NCI-H187 treated with DMSO at 0.1 percent for 48 hours (cell line): ENCODE measurements at places on chromosomes 7 and 10.

DNA sequence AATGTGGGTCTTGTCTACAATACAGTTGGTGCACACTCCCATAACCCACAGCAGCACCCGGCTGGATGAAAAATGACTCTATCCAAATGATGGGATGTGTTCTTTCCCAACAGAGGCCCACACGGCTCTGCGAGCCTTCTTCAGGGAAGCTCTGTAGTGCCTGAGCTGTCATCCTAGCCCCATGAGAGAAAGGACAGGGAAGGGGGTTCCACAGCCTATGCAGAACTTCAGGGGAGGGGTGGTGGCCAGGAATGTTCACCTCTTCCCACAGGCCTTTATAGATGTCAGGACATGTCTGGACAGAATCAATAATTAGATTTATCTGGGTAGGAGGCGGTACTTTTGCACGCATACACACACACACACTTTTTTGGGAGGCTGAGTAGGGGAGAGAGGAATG lies 109.0 kb downstream of the JCAD start:
- DNase-seq, result no peak

DNA sequence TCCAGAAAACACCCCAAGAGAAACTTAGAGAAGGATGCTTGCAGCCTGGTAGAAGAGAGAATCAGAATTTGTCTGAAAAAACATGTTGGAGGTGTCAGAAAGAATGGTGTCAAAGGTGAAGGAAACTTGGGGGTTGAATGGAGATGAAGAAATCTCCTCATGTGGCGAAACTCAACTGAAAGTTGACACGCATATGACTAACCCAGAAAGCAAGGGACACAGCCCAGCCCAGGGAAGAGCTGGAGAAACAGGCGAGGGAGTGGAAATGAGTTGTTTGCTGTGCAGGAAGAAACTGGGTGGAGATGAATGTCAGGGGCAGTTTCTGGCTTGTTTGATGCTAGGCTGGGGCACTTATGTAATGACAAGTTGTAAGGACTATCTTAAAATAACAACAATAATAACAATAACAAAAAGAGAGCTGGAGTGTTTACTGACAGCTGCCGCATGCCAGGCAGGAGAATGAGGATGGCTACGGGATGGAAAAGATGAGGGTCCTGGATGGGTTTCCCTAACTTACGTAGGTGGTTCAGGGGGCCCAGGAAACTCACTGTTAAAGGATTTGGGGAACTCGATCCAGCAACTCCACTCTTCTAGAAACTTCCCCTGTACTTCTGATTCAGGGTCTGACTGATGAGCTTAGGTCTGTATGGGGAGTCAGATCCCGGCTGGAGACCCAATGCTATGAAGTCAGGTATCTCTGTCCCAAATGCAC lies 57.4 kb downstream of the MAP3K8 start:
- no peak for DNase-seq

DNA sequence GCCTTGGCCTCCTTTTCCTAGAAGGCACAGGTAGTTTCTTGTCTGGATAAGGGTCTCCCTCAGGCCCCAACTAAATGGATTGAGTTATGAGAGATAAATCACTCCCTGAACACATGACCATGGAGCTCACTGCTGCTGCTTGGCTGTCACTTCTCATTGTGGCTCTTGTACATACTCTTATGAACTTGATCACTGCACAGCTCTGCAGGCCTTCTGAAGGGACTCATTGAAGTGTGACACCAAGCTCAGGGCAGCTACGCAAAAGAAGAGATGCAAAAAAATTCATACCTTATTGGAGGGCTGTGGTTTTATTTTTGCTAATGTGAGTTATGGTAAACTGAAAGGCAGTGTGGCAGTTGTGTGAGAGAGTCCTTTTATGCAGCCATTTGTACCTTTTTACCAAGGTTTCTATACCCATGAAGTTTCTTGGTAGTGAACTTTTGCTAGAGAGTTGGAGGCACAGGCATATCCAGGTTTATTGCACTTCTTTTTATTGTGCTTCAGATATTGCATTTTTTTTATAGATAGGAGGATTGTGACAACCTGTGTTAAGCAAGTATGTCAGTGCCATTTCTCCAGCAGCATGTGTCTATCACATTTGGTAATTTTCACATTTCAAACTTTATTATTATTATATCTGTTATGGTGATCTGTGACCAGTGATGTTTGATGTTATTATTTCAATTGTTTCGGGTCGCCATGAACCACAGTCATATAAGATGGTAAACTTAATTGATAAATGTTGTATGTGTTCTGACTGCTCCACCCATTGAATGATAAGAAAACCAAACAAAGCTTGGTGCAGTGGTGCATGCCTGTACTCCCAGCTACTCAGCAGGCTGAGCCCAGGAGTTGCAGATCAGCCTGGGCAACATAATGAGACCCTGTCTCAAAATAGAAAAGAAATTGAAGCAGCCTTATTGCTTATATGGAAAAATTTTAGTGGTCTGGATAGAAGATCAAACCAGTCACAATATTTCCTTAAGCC lies 100.6 kb downstream of the LRRC4 start:
- no peak for DNase-seq

GRCh38 chr10:133276435-133277201 lies at the start of gene ADAM8:
ADAM8 (minus strand) TSS chr10:133276868; CDS start chr10:133276817, 51 bp downstream.
- no peak for DNase-seq

DNA sequence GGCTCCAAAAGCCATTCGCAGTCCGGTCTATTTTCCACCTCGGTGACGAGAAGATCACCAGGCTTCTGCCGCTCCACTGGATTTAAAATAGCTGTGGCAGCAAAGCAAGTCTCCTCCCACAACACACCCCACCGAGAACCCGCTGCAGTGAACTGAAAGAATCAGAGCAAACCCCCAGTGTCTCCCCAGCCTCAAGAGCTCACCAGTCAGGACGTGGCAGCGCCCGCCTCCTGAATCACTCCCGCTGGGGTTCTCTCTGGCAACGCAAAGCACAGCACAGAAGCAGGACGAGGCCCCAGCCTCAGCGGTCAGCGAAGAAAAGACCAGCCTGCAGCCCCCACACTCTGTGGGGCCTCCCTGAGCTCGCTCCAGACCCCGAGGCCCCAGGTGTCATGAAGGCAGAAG lies 126.1 kb upstream of the PPP2R2D start:
- no peak for DNase-seq

GRCh38 chr10:61795551-61795950 lies 105.9 kb upstream of the ARID5B start:
- DNase-seq, result no peak

DNA sequence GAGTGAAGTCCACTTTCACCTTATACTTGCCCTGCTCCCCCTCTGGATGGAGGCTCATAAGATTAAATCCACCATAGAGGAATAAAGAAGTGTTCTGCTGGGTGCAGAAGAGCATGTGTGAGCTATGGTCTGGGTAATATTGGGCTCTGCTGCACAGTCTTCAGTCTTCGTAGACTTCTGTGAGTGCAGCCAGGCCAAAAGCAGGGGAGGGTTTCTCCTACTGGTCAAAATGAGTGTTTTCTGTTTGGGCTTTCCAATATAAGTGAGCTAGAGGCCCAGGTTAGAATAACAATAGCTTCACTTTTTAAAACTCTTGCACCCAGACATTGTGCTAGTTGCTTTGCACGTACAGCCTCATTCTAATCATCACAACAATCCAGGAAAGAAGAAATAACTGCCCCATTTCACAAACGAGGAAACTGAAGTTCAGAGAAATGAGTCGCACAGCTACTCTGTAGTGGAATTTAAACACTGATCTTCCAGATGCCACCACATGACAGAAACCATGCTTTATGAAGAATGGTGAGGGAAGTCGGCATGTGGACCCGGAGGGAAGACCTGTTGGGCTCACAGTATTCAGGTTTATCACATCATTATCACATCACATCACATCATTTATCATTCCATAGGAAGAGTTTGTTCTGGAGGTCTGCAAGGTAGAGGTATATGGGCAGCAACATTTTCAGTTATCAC lies 23.8 kb upstream of the MSMB start:
- DNase-seq, result no peak

GRCh38 chr10:75396631-75397495 lies 4.7 kb downstream of the ZNF503 start:
- DNase-seq, result no peak

DNA sequence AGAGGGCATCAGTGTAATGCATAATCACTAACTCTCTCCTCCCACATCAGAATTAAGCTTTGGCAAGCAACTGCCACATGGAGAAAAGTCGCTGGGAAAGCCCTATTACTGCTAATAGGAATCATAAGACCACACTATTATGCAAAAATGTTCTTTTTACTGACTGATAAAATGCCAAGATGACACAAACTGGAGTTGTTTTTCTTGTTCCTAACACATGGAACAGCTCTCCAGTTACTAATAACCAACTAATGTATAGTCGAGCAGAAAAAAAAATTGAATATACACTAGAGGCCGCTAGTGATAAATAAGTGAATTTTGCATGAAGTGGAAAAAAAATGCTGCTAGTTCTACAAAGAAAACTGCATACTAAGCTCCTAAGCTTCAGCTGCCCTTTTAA lies 165.6 kb downstream of the TPK1 start:
- no peak for DNase-seq

DNA sequence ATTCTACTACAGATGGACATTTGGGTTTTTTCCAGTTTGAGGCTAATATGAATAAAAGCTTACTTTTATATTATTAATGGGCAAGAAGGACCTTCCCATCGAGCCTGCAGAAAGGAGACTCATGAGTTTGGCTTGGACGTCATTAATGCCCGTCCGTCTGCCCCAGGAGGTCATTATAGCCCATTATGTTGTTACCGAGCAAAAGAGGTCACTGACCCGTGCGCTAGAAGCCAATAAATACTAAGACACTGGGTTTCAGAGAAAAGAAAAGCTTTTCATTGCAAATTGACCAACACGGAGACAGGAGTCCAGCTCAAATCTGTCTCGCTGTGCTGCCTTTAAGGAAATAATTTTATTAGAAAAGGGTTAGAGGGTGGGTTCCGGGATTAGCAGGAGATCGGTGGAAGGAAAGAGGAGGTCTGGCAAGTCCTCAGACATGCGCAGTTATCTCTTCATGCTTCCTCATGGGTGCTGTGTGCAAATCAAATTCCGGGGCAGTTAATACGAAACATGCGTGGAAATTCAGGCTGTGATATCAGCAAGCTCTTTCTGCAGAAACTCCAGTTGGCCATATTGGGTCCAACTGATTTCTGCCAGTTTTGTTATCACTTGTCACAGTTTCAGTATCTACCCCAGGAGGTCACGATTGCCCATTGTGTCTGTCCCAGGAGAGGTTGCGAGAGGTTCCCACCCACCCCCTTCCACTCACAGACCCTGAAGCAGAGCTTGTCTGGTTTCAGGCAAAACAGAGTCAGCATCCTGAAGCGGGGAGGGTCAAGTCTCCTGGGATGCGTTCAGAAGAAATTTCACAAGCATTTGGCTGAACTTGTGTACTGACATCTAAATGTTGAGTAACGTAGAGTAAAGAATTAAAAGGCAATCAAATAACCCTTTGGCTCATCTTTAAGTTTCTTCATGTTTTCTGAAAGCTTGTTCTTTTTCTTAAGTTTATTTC lies 1.1 kb upstream of the GALNTL5 start:
- no peak for DNase-seq

DNA sequence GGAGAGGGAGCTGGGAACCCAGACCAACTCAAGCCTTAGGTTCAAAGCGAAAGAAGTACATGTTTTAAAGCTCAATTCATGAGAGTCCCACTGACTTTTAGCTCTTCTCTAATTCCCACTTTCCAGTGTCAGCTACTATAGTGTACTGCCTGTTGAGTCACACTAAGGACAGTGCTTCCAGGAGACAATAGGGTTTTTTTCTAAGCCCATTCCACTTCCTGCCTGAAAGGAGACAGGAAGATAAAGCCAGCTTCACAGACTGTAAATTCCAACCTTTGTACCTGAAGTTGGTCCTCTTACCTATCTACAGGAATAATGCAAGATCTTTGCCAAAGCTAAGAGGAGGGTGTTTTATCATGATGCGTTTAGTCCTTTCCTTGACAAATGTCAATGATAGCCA lies 4.4 kb downstream of the MSRB2 start:
- no peak for DNase-seq

- no peak for DNase-seq
Measured at GRCh38 chr7:18590241-18590640, 94.7 kb downstream of the HDAC9 start.

GRCh38 chr10:31051703-31052102 lies 20.0 kb upstream of the ZNF438 start:
- DNase-seq, result no peak

DNA sequence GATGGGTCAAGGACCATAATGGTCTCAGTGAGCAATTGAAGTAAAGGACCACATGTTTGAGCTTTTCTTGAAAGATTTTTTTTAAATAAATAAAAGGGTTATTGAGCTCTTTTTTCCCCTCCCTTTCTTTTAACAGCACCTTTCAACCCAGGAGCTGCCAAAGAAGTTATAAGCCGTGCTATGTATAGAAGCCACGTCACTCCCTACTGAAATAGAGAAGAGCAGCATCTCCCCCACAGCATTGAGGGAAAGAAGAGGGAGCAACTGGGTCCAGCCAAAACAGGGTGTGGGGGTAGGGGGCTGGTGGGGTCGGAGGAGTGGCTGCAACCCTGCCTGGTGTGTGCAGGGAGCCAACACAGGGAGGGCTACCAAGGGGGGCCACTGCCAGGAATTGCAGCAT lies 227.2 kb downstream of the PLXNA4 start:
- DNase-seq, result no peak

GRCh38 chr7:95863-96260 lies 96.5 kb upstream of the FAM20C start:
- no peak for DNase-seq

- no peak for DNase-seq
Measured at GRCh38 chr10:130498042-130498441, 361.9 kb downstream of the GLRX3 start.

DNA sequence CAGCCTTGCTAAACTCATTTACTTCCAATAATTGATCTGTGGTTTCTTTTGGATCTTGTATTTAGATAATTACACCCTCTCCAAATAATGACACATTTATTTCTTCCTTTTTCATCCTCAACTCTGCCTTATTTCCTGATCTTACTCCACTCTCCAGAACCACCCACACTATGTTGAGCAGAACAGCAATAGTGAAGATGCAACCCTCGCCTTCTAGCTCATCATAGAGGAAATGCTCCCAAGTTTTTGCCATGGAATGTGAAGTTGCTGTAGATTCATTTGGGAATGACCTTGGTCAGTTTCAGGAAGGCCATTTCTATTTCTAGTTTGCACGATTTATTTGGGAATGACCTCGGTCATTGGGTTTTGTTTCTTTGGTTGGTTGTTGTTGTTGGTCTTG lies 314.0 kb downstream of the PAXIP1 start:
- no peak for DNase-seq

DNA sequence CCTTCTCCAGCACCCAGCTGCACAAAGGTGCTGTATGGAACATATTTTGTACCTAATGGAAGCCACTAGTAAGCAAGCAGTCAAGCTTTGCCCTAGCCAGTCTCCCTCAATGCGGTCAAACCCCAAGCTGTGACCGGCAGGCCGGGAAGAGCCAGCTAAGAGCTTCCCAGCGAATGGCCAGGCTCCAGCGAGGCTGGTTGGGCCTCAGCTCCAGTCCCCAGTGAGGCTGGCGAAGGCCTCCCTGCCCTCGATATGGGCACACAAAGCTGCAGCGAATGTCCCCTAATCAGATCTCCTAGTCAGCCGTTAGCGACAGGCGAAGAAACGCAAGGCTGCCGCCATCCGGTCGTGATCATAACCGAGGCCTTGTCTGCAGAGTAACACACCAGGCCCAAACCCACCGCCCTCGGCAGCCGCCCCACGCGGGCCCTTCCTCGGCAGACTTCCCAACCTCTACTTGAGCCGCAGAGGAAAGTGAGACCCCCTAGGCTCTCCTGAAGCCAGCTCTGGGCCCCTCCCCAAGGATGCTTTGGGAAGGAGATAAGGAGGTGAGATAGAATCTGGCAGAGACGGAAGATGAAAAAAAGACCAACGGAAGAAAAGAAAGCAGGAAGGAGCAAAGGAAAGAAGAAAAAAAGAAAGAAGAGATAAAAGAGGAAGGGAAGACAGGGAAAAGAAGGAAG lies 3.1 kb upstream of the HOXA9 start:
- DNase-seq, result no peak
